Small intestine (tissue), 16 donors: ENCODE measurements at places on chromosomes 7 and 10.

DNA sequence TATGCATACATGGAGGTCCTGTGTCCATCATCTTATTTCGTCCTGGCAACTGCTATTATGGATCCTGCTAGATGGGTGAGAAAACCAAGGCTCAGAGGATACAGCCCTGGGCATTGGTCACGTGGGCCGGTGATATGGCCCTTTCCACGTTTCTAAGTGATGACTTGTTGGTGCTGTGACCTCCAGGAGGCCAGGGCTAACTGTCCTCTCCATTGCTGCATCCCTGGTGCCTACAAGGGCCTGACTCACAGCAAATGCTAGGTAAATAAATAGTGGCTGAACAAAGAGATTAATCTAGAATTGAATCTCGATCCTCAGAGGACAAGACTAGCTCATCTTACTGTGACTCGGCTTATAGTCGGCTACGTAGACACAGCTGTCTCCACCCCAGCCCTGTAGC is 78.6 kb downstream of the FAM53B start:
- H3K27ac ChIP-seq: no peak overlapping the region
- H3K4me1 ChIP-seq: peaks cover 6% of the 10 kb centered on the region
- no peak for DNase-seq
- H3K27me3 ChIP-seq: no peaks in the 10 kb centered on the region
- no peak overlapping the region for H3K4me3 ChIP-seq

DNA sequence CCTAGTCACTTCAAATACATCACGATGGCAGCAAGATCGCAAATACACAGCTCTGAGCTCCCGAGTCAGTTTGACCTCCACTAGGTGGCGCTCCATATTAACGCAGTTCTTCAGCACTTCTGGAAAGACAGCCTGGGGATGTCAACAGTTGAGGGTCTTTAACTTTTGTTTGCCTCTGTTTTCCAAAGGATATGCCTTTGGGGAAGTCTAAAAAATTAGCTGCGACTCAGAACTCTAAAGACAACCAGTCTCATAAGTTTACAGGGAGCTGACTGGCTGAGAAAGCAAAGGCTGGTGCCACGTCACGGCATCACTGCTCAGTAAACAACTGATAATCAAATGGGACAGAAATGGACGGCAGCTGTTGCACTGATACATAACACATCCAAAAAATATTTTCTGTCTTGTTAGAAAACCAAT is 458.8 kb downstream of the SORCS1 start:
- H3K4me1 ChIP-seq: no peaks in the 10 kb centered on the region
- H3K36me3 ChIP-seq: no peaks in the 10 kb centered on the region
- DNase-seq: peak; percentile 76
- no peaks in the 10 kb centered on the region for H3K27me3 ChIP-seq

DNA sequence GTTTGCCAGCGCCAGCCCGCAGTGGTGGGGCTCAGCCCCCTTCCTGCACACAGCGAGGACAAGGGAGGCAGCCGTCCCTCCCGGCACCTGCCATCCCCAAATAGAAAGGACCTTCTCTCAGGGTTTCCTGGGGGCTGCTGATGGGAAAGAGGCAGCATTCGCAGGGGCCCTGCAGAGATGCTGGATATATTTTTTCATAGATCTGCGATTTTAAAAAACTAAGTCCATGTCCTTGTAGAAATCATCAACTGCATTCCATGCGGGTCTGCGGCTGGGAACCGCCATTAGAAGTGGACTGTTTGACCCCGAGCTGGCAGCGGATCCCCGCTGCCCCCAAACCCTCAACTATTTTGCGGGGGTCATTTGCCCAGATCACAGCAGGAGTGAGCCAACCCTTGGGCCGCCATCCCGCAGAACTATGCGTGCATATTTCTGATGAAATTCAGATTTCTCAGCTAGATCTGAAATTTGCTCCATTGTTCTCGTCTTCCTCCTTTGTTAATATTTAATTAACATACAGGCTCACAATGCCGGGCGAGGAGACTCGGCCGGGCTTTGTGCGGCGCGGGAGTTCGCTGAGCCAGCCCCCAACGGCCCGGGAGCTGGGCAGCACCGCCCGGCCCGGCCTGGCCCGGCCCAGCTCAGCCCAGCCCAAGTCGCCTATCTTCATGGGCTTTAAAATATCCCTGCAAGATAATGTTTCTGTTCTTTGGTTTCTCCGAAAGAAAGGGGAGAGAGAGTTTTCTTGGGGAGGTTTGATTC is 2.0 kb downstream of the EN2 start:
- peak; percentile 4 for DNase-seq
- H3K27ac ChIP-seq: no peak overlapping the region
- no peak overlapping the region for H3K4me3 ChIP-seq
- H3K4me1 ChIP-seq: no peaks in the 10 kb centered on the region
- peaks cover 19% of the 10 kb centered on the region for H3K27me3 ChIP-seq
- no peaks in the 10 kb centered on the region for H3K36me3 ChIP-seq

GRCh38 chr7:106569500-106569929 is 91.4 kb downstream of the CCDC71L start:
- no peaks in the 10 kb centered on the region for H3K27me3 ChIP-seq
- no peak overlapping the region for H3K27ac ChIP-seq
- no peak overlapping the region for H3K4me3 ChIP-seq
- H3K4me1 ChIP-seq: no peaks in the 10 kb centered on the region
- DNase-seq: no peak

- DNase-seq: peak; percentile 15
- no peaks in the 10 kb centered on the region for H3K27me3 ChIP-seq
- H3K4me1 ChIP-seq: peaks cover 18% of the 10 kb centered on the region
Measured at GRCh38 chr10:17199351-17199804, 2.1 kb downstream of the TRDMT1 start.

- H3K27ac ChIP-seq: no peak overlapping the region
- H3K4me3 ChIP-seq: no peak overlapping the region
- H3K4me1 ChIP-seq: no peaks in the 10 kb centered on the region
- H3K36me3 ChIP-seq: peaks cover under 1% of the 10 kb centered on the region
- no peaks in the 10 kb centered on the region for H3K27me3 ChIP-seq
Measured at GRCh38 chr10:101386659-101387259, 32.8 kb downstream of the BTRC start.

DNA sequence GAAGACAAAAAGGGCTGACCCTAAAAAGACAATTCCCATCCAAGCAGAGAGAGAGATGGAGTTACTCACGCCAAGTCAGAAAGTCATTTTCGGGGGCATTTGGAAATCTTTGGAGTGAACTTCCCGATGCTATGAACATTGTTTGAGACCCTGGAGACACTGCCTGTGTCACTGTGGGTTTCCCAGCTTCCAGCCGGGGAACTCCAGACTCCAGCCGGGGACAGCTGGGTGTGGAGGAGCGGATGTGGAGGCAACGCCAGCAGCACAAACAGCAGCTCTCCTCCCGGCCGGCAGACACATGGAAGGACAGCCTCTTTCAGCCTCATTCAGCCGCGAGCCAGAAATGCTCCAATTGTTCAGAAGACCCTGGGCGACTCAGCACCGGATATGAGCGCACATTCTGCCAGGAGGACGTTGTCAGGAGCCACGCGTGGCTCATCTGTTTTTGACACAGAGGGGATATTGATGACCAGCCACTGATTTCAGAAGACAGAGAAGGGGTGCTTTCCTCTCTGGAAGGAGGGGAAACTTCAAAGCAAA is 97.6 kb downstream of the PRPF18 start:
- no peaks in the 10 kb centered on the region for H3K27me3 ChIP-seq
- H3K4me1 ChIP-seq: no peaks in the 10 kb centered on the region
- H3K27ac ChIP-seq: peak overlapping the region; percentile 64
- no peaks in the 10 kb centered on the region for H3K36me3 ChIP-seq

GRCh38 chr7:179948-180694 is 12.2 kb upstream of the FAM20C start:
- H3K27me3 ChIP-seq: no peaks in the 10 kb centered on the region
- H3K4me1 ChIP-seq: no peaks in the 10 kb centered on the region

DNA sequence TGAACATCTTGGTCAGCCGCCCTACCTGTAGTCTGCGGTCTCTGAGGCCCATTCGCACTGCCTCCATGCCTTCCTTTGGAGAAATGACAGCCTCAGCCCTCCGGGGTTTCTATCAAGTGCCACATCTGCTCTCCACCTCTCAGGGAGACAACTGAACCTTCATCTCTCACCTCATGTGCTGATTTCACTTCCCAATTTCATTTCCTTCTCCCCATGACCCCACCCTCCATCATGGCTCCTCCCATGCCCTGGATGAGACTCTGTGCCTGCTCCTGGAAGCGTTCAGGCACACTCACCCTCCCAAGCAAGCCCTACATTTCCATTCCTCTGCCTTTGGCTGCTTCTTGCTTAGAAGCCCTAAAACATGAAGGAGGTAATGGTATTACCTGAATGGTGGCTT is 7.8 kb upstream of the SCD start:
- H3K27ac ChIP-seq: no peak overlapping the region
- peaks cover 2% of the 10 kb centered on the region for H3K4me1 ChIP-seq
- no peaks in the 10 kb centered on the region for H3K36me3 ChIP-seq
- H3K27me3 ChIP-seq: no peaks in the 10 kb centered on the region
- no peak overlapping the region for H3K4me3 ChIP-seq

GRCh38 chr10:28939281-28940157 is 262.2 kb downstream of the BAMBI start:
- H3K36me3 ChIP-seq: no peaks in the 10 kb centered on the region
- no peak overlapping the region for H3K27ac ChIP-seq
- no peaks in the 10 kb centered on the region for H3K4me1 ChIP-seq
- H3K4me3 ChIP-seq: no peak overlapping the region
- no peaks in the 10 kb centered on the region for H3K27me3 ChIP-seq

DNA sequence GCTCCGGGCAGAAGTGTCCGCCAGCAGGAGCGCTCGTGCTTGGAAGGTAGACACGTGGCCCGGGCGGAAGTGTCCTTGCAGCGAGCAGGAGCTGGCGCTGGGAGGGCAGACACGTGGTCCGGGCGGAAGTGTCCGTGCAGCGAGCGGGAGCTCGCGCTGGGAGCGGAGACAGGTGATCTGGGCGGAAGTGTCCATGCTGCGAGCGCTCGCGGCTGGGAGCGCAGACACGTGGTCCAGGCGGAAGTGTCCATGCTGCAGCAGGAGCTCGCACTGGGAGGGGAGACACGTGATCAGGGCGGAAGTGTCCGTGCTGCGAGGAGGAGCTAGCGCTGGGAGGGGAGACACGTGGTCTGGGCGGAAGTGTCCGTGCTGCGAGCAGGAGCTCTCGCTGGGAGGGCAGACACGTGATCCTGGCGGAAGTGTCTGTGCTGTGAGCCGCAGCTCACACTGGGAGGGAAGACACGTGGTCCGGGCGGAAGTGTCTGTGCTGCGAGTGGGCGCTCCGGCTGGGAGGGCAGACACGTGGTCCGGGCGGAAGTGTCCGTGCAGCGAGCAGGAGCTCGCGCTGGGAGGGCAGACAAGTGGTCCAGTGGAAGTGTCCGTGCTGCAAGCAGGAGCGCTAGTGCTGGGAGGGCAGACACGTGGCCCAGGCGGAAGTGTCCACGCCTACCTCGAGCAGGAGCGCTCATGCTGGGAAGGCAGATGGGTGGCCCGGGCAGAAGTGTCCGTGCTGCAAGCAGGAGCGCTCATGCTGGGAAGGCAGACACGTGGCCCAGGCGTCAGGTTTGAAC is 41.1 kb upstream of the PRKAR1B start:
- no peak for DNase-seq
- no peaks in the 10 kb centered on the region for H3K27me3 ChIP-seq
- peaks cover 3% of the 10 kb centered on the region for H3K4me1 ChIP-seq
- H3K36me3 ChIP-seq: no peaks in the 10 kb centered on the region

- no peaks in the 10 kb centered on the region for H3K4me1 ChIP-seq
- no peaks in the 10 kb centered on the region for H3K36me3 ChIP-seq
- no peak for DNase-seq
Measured at GRCh38 chr7:44729949-44730590, 18.6 kb upstream of the ZMIZ2 start.

GRCh38 chr10:75407713-75408508 is 6.3 kb upstream of the ZNF503 start:
- H3K4me3 ChIP-seq: peak overlapping the region; percentile 83
- no peaks in the 10 kb centered on the region for H3K4me1 ChIP-seq

DNA sequence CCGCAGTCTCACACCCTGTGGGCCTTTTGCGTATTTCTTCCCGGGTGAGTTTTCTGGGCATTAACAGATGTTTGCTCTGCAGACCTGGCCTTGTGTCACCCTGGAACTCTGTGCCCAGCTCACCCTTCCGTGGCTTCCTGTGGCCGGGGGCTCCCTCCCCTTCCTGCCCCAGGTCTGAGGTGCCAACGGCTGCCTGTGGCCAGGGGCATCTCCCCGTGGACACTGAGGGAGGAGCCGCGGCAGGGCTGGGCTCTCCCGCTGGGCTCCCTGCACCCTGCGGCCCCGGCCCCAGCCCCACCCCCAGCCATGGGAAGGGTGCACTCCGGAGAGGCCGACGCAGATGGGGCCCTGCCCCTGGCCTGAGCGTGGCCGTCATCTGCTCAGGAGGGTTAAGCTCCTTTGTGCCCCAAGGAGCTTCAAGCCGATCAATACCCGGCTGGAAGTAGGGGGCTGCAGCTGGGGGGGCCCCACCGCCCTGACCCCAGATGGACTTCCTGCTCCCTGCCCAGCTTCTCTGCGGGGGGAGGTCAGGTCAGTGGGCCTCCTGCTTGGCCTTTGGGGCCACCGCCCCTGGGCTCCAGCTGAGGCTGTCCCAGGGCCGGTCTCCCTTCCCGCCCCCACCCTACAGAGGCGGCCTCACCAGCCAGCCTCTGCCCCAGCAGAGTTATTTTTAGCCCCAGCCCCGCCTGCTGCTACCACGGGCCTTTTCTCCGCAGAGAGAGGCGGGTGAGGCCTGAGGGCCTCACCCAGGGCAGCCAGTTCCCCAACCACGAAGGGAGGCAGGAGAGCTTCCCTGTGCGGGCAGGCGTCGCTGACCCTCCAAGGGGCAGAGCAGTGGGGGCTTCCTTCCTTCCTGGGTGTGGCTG is 24.2 kb downstream of the PWWP2B start:
- H3K27me3 ChIP-seq: no peaks in the 10 kb centered on the region
- DNase-seq: peak; percentile 63
- no peaks in the 10 kb centered on the region for H3K36me3 ChIP-seq
- H3K4me1 ChIP-seq: peaks cover 9% of the 10 kb centered on the region
- no peak overlapping the region for H3K4me3 ChIP-seq

DNA sequence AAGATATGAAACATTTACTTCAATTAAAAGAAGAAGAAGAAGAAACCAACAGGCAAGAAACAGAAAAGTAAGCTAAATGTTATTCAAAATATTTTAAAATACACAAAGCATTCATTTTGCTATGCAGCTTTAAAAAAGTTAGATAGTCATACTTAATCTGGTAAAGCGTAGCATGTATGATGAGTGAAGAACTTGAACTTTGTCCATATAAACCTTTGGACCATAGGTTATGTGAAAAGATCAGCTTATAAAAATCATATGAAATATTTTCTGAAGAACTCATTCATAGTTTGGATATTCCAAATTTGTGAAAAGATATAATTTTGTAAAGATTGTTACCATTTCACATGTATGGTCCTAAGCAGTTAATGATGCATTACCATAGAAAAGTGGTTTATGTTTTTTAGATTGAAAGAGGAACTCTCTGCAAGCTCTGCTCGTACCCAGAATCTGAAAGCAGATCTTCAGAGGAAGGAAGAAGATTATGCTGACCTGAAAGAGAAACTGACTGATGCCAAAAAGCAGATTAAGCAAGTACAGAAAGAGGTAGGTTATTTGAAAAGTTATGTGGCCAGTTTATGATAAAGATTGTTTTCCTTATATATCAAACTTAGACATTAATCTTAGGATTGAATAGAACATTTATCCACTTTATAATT is 37.3 kb downstream of the KIF20B start:
- peak; percentile 39 for DNase-seq
- no peaks in the 10 kb centered on the region for H3K27me3 ChIP-seq
- peaks cover 4% of the 10 kb centered on the region for H3K36me3 ChIP-seq
- no peaks in the 10 kb centered on the region for H3K4me1 ChIP-seq
